Tibial artery (tissue), 4 donors: ENCODE measurements at places on chromosomes 16 and 17.

DNA sequence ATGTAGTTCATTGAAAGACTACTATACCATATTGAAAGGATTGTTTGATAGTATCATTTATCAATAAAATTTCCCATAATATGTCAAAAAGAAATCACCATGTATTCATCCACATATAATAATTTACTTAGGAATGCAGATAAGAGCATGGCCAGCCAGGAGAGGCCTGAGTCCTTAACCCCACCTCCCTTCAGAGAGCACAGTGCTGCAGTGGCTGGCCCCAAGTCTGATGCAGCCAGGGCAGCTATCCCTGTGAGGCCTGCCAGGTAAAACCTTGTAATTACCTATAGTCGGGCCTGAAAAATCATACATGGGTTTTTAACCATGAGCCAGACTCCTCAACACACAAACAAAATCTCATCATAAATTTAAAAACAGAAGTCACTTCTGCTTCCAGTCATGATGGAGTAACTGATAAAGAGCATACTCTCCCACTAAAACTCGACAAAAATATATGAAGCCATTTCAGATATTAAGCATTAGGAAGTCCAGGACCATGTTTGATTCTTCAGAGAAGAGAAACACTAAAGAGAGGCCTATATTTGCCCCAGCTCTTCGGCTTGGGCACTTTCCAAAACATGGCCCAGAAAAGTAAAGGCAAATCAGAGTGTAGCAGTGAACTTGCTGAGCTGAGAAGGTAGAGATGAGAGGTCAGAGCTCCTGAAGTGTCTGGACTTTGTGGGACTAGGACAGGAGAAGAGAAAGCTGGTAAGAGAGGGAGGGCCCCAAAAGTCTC lies 40.9 kb upstream of the CCNF start:
- no peak for DNase-seq

DNA sequence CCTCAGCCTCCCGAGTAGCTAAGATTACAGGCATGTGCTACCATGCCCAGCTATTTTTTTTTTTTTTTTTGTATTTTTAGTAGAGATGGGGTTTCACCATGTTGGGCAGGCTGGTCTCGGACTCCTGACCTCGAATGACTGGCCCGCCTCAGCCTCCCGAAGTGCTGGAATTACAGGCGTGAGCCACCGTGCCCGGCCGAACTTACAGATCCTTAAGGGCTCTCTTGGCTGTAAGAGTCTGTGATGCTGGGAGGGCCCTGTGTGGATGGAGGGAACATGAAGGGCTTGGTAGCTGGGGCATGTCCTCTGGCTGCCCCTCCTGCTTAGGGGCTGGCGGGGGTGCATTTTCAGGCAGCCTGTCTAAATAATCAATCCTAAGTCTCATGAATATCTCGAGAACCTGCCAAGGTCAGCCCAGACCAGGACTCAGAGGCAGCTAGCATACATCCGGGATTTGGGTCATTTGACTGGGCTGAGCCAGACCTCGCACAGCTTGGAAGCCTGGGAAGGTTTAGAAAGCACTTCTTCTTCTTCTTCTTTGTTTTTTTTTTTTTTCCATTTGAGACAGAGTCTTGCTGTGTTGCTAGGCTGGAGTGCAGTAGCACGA lies 17.1 kb downstream of the SPNS3 start:
- DNase-seq = no peak

GRCh38 chr16:6684076-6684673 lies 648.5 kb upstream of the RBFOX1 start:
- no peak for DNase-seq

- peak; percentile 54 for DNase-seq
Observed at GRCh38 chr16:1494129-1494640, 1.0 kb downstream of the TELO2 start.

DNA sequence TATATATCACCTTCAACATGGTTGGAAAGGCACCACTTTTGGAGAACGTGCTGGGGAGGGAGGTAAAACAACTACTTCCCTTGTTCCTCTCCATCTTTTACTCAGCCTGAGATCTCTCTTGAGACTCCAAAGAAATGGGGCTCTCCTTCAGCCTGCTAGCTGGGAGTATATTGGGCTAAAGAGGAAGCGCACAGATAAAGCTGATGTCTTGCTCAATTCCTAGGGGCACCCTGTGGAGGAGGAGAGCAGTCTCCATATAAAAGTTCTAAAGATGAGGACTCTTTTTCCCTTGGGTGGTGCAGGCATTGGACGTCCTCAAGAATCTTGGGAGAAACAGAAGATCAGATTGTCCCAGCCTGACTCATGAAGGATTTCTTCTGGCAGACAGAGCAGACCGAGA lies 4.6 kb upstream of the ETV4 start:
- no peak for DNase-seq

- DNase-seq = no peak
Observed at GRCh38 chr16:26500326-26500725, 566.4 kb upstream of the C16orf82 start.

DNA sequence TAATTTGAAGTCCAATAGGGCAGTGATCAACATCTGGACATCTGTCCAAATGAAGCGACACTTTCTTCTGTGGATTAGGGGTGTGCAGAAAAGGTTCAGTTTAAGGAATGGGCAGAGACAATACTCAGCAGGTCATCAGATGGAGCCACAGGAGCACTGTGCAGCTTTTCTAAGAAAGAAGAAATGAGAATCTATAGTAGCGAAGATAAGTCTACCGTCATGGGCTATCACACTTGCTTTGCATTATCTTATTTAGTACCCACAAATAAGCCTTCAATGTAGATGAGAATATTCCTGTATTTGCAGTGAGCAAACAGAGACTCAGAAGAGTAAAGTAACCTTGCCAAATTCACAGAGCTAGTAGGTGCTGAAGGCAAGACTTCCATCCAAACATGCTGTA lies 412.0 kb upstream of the GOT2 start:
- no peak for DNase-seq

DNA sequence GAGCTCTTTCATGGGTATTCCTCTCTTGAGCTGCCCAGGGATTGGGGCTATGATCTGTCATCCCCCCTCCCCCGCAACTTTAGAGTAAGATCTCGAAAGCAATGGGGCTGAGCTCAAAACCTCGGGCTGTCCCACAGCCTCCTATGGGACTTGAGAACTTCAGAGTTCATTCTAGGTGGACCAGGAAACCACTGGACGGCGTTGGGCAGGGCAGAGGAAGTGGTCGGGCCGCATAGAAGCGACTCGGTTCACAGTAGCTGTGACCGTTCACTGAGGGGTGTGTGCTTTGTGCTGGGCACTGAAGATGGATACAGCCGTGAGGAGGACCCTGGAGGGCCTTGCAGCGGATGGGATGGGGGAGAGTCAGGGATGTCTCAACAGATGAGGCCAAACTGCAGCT lies 292.0 kb downstream of the CPPED1 start:
- no peak for DNase-seq

DNA sequence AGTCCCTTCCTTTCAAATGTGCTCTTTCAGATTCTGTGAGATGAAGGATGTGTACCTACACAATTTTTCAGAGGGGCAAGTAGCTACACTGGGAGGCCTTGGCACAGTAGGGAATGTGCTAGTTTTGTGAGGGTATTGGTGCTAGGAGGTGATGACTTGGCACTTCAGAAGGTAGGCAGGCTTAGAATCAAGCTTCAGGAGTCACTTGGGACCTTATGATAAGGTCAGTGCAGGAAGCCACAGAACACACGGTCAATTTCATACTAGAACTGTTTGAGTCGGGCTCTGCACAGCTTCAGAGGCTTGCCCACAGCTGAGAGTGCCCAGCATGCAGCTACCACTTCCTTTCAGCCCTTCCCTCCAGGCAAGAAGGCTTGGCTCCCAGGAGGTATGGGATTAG lies 6.1 kb downstream of the CMTM1 start:
- no peak for DNase-seq

DNA sequence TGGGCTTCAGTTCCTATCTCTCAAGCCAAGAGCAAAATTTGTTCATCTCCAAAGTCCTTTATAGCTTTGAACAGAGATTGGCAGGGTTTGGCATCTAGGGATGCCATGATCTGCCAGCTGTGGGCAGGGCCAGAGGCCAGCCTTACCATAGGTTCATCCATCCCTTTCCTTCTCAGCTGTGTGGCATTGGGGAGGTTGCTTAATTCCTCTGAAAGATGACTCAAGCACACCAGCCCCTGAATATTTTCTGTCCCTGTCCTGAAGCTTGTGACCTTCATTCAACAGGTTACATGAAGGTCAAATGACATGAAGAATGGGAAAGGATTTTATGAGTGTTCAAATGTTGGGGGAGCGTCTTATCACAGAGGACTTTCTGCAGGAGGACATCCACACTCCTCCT lies 3.4 kb downstream of the MT1G start:
- no peak for DNase-seq

DNA sequence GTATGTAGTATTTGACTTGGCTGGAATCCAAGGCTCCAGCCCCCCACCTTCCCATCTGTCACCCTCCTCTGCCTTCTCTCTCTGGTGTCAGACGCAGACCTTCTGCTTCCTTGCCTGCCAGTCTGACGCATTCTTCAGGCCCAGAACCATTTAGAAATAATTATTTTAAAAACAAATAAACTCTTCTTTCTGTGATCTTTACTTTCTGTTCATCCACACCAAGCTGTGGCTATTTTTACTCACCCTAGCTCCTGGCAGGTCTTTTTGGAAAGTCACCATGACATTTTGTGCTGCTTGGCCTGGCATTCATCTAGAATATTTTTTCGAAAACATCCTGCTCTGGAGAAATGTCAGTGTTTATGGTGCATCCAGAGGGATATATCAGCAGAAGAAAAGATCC lies 330.7 kb upstream of the ASIC2 start:
- DNase-seq = no peak

GRCh38 chr17:62064791-62065563 lies at the start of gene MED13:
Gene MED13 (minus strand): TSS chr17:62065278. CDS start chr17:62065205, 73 bp downstream.
- peak; percentile 82 for DNase-seq

GRCh38 chr17:16488186-16488967 lies 3.6 kb downstream of the LRRC75A start:
- DNase-seq = no peak

- peak; percentile 98 for DNase-seq
Observed at GRCh38 chr16:67892899-67893742, at the start of gene PSKH1. Gene PSKH1 (plus strand): TSS chr16:67893254. CDS start chr16:67908750, 15,496 bp downstream.

- no peak for DNase-seq
Observed at GRCh38 chr17:12568358-12569251, 97.1 kb upstream of the MYOCD start.

DNA sequence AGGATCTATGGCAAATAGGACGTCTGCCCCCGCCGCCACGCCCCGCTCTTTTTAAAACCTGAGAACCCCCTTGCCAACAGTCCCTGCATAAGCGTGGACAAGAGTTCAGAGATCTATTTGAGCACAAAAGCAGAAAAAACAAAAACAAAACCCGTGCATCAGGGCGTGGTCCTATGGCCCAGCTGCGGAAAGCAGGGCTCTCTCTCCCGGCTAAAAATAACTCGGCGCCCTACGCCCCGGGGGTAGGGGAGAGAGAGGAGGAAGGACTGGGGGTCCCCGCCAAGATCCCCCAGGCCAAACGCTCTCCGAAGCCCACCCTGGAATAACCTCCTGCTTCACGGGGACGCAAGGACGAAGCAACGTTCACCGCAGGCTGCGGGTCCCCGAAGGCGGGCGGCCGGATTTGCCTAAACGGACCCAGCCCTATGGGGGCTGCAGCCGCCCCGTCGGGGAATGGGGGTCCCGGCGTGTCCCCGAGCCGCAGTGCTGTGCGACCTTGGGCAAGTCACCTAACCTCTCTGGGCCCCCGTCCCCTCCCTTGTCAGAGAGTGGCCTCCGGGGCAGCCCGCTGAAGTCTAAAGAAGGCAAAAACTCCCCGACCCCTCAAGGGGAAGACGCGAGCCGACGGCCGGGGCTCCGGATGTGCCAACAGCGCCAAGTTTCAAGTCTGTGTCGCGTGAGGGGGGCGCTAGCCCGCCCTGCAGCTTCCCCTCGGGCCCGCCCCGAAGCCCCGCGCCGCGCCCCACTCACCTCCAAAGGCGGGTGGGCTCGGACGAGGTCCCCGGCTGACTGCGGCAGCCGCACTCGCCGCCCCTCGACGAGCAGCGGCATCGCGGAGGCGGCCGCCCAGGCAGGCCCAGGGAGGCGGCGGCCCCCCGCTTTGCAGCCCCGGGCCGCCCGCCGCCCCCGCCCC lies 477 bp downstream of the NTAN1 start:
- DNase-seq = peak; percentile 46

DNA sequence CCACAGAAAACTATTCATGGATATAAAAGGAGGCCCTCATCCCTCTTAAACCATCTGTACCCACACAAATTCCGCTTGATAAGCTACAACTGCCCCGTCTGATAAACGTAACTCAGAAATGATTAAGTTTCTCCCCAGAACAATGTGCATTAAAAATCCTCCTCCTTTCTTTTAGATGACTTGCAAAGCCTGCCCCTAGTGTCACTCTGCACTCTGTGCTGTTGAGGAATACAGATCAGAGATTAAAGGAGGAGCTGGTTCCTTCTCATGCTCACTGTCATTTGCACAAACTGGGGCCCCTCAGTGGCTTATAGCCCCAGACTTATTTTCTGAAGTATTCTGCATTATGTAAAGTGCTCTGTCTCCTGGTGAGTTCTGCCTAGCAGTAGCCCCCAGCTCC lies 33.3 kb downstream of the CDRT15 start:
- no peak for DNase-seq

DNA sequence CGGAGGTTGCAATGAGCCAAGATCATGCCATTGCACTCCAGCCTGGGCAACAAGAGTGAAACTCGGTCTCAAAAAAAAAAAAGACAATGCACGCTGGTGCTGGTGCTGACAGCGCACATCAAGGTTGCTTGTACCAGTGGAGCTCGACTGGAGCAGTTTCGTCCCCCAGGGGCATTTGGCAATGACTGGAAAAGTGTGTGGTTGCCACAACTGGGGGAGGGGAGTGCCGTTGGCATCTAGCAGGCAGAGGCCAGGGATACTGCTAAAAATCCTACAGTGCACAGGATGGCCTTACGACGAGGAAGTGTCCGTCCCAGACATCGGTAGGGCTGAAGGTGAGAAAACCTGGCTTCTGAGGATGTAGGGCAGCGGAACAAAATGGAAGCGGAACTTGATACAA lies 2.4 kb downstream of the MEAK7 start:
- no peak for DNase-seq

DNA sequence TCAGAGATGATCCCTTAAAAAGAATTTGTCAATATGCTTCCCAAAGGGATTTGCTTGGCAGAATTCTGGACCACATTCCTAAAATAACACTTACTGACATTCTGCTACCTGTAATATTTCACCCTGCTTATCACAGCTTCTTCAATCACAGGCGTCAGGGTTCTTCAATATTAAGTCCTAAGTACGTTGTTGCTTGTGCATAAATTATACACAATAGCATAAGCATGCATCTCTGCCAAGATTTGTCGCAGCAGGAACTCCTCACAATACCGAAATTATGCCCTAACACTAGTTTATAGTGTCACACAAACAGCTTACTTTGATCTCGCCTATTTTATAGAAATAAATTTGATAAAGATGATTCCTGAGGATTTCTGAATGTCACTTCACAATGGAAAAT lies 48.9 kb downstream of the UBE2G1 start:
- DNase-seq = no peak

- no peak for DNase-seq
Observed at GRCh38 chr16:17259751-17260270, 210.9 kb downstream of the XYLT1 start.

DNA sequence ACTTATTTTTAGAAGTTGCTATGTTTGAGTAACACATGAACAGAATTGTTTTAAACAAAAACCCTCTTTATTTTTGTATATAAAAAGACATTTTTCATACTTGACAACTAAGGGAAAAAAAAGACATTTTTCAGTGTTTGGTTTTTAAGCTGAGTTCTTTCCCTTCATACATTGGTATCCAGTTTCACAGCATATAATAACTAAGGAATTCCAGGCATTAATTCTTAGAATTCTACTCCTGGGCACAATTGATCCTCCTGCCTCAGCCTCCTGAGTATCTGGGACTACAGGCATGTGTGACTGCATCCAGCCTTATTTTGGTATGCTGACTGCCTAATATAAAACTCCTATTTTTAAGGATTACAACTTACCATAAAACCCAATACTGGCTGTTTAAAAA lies 8.4 kb downstream of the FBXO47 start:
- DNase-seq = no peak
